ENCODE measurements at places on chromosomes 2 and 18.

DNA sequence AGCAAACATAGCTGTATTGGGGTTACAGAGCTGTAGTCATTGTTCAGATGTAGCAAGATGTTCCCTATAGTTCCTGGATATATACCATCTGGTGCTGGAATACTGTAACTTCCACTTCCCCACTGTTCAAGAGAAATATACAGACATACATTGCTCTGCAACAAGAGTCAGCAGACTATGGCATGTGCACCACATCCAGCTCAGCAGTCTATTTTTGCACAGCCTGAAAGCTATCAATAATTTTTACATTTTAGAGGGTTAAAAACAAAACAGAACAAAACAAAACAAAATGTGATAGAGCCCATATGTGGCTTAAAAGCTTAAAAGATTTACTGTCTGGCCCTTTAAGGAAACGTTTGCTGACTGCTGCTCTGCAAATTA lies 31.8 kb upstream of the VIT start:
- DNase-seq = no peak

- no peak for DNase-seq
Observed at GRCh38 chr18:55272510-55273243, 313.4 kb upstream of the CCDC68 start.

DNA sequence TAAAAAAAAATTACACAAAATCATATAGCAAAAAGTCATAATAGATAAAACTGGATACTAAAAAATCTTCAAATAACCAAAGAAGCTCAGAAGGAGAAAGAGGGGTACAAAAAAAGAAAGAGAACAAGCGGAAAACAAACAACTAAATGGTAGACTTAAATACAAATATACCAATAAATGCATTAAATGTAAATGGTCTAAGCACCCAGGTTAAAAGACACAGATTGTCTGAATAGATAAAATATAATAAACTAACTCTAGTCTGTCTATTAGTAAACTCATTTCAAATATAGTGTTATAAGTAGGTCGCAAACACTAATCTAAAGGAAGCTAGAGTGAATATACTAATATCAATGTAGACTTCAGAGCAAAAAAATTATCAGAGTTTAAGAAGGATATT lies 357.4 kb downstream of the METTL4 start:
- no peak for DNase-seq

GRCh38 chr2:19989342-19989666 lies 601 bp downstream of the WDR35 start:
- DNase-seq = no peak

DNA sequence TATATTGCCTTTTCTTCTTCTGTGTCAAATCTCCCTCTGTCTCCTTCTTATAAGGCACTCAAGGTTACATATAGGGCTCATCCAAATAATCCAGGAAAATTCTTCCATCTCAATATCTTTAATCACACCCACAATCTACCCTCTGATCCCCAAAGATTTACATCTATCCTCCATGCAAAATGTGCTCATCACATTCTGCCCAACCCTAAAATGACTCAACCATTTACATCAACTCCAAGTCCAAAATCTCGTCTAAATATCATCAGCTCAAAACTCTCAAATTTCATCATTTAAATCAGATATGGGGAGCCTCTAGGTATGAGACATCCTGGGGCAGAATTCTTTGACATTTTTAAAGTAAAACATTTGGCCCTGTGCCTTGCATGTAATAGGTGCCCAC lies 1349.8 kb downstream of the SUCLG1 start:
- no peak for DNase-seq

DNA sequence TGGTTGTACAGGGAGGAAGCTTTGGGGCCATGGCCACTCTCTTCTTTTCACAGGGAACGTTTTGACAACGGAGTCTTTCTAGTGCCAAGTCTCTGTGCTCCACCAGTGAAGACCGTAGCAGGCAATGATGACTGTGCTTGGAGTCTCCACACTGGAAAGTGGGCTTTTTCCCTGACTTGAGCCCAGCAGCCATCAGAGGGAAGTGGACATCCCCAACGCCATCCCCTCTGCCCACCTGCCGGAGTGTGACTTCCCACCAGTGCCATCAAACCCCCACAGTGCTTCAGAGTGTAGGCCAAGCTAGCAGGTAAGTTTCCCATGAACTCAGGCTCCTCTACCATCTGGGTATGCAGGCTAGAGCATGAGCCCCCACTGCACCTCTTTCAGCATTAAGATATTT lies 78.7 kb downstream of the APOB start:
- DNase-seq = no peak

DNA sequence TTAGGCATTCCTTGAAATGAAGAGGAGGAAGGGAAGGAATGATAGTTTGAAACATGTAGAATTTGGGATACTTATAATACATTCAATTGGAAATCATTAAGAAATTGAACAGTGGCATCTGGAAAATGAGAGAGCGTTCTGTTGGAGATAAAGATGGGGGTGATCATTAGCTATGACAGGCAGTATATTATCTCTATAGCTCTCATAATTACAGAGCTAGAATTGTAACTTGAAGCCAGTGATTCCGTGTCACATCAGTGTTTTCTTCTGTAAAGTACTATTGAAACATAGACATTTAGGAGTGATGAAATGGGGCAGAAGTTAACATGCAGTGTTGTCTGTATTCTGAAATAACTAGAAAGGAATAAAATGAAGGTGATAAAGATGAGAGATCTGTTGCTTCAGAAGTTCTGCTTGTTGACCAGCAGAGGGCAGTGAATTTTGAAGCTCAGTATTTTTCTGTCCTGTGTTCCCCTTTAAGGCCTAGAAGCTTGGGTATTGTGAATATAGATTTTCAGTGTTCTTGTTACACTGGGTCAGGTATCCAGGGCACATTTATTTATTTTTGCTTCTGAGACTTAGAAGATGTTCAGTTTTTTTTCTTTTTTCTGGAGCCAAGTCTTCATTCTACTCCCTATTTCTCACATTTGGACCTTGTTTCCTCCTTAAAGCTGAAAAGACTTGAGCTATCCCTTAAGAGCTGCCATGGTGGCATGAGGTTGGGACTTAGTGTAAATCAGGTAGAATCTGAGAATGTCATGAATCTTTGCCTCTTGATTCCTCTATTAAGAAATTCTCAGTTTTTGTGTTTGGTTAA lies 157.4 kb downstream of the TAF4B start:
- DNase-seq = peak; percentile 38

DNA sequence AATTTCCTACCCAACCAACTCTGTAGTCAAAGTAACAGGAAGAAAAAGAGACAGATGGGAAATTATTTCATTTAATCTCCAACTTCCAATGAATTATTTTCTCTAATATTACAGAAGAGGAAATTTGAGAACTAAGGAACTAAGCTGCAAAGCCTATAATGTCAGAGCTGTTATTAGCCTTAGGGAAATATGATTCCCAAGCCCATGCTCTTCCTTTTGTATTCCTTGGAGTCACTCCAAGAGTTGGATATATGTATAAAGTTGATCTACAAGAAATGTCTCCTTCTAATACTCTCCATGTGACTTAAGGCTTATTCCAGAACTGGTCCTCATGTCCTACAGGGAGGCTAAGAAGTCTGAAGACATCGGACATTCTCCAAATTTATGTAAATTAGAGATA lies 31.6 kb upstream of the VWC2L start:
- no peak for DNase-seq

- DNase-seq = no peak
Observed at GRCh38 chr18:8081267-8081666, 514.2 kb downstream of the PTPRM start.

GRCh38 chr2:52536929-52537460 lies 1230.6 kb upstream of the CHAC2 start:
- no peak for DNase-seq

DNA sequence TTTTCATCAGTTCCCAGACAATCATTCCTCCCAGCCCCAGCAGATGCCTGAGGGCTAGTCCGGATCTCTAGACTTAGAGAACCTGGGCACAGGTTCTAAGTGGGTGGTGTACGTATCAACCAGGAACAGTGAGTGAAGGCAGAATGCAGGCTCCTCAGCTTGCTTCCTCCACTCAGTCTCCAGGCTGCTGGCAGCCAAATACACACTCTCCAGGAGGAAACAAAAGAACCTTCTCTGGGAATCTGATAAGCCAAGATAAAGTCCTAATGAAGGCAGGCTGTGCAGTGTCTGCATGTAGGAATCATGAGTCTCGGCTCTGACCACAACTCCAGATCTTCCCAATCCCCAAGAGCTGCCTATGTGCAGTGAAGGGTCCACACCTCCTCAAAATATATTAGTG lies 245.7 kb downstream of the SP3 start:
- no peak for DNase-seq

DNA sequence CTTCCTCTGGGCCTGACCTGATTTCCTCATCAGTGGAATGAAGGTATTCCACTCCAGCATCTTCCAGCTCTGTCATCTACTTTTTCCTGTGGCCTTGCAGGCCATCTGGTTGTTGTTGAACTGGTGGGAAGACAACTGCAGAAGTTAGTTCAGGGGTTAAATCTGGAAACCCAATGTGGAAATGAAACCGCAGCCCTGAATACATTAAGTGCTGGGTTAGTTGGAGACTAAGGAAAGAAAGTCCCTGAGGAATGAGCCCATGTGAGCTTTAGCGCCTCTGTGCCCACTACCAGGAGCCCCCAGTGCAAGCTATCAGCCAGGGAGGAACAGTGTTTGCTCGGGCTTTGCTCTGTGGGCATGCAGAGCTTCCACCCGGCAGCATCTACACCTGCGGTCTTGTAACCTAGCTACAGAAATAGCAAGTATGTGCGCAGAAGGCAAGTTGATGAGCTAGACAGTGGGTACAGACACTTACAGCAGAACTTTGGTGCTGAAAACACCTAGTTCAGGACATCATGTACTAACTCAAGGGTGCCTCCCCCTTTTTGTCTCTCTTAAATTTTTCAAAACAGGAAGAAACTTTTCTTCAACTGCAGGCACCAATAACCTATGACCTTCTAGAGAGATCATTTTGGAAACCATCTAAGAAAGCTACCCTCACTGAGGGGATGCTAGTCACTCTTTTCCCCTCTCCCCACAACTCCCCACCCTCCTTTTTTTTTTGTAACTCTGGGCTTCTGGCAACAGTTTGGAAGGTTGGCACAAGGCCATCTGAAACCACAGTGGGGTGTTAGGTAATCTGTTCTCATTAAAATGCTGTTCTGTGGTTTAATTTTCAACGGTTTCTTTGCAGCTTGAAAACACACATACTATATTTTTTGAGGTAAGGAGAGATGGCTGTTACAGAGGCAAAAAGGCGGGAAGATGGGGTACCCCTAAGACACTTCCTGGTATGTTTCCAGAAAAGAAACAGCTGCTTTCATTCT lies 18.3 kb upstream of the CXCR4 start:
- DNase-seq = peak; percentile 73

GRCh38 chr2:104656571-104657163 lies 197.2 kb upstream of the POU3F3 start:
- no peak for DNase-seq

- no peak for DNase-seq
Observed at GRCh38 chr2:100268986-100269385, 53.3 kb downstream of the LONRF2 start.

GRCh38 chr18:48022531-48023329 lies 92.3 kb upstream of the SMAD2 start:
- DNase-seq = peak; percentile 47
